ENCODE measurements at places on chromosomes 3 and 15.

DNA sequence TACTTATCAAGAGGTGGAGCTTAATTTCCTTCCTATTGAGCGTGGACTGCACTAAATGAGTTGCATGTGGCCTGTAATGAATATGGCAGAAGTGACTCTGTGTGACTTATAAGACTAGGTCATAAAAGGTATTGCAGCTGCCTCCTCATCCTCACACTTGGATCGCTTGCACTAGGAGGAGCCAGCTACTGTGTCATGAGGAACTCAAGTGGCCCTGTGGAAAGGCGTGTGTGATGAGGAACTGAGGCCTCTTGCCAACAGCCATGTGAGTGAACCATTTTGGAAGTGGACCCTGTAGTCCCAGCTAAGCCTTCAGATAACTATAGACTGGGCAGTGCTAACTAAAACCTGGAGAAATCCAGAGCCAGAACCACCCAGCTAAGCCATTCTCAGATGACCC, 7.1 kb upstream of the SLC30A4 start:
- DNase-seq = no peak

DNA sequence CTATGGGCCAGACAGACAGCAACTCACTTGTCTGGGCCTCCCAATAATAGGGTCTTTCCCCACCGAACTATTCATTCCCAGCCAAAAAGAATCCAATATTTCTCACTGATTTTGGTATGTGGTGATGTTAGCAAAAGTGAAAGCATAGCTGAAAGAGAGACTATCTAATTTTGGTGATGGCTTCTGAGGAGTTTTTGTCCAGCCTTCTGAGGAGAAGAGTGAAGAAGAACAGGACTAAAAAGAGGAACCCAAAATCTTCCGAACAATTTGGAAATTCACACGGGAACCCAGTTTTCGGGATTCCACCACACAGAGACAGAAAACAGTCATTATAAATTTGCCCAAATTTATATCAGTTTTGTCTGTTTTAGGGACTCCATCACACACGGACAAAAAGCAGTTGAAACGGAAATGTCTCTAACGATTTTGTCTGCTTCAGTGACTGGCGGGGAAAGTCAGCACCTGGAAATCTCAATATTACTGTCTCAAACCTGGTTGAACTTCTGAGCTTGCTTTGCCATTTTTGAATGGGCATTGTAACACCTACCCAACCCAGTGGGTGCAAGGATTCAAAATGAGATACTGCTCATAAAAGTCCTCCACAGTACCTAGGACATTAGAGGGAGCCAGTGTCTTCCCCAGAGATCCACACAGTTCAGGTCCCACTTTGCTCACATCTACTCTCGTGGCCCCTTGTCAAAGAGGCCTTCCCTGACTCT, 9.1 kb downstream of the CD80 start:
- DNase-seq = no peak

GRCh38 chr3:108079043-108079442, 11.8 kb downstream of the CD47 start:
- no peak for DNase-seq

DNA sequence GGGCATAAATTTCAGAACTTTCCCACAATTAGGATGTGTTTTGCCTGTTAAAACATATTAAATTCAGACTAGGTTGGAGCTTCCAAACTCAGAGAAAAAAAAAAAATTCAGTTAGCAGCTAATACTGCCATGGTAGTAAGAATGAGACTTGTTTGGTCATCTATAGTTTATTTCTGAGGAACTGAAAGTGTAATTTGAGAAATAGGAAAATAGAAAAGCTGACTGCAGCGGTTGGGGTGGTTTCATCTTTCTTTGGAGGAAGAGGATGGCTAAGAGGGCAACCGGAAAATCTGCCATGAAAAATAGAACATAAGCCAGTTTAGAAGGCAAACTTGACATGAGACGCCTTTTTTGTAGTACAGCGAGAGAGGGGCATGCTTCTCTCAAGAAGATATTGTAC, 371.2 kb upstream of the ROBO2 start:
- DNase-seq = no peak

DNA sequence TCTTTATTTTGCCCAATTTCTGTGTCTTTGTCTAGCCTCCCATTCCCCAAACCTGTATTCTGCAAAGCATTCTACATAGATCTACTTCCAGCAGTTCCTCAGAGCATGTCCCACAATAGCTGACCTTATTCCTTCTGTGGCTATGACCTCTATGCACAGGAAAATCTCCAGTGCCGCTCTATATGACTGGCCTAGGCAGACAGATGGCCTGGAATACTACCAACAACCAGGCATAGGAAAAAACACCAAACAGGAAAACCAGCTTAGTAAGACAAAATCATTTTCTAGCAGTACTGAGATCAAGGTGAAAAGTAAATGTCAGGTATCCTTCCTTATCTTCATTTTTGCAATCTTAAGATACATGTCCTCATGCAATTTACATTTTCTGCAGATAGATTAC, 1115.0 kb downstream of the IGSF11 start:
- DNase-seq = no peak
